T1000 (cell line): ENCODE measurements at places on chromosomes 12 and 14.

DNA sequence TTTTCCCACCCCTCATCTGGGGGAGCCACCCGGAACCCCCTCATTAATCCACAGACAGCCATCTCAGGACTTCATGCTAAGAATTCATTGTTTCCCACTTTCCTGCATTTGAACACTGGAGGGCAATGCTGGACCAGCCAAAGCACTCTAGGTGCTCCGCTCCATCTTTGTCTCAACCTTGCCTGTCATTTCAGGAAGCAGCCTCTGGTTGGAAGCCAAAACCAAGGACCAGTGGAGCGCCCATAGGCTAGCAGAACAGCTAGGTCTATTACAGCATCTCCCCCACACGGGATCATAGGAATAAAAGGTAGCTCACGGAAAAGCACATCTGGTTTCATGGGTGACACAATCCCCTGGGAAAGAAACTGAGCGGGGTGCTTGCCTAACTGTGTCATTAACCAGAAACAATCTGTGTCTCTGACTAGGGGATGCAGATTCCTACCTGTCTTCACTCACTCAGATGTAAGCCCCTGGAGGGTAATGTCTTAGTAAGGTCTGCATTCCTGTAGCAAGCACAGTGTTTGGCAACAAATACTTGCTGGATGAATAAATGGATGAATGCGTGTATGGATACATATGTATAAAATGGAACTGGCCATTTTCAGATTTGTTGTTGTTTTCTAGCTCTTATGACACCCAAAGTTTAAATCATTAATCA is 197.0 kb downstream of the DAD1 start:
- DNase-seq: peak; percentile 2

DNA sequence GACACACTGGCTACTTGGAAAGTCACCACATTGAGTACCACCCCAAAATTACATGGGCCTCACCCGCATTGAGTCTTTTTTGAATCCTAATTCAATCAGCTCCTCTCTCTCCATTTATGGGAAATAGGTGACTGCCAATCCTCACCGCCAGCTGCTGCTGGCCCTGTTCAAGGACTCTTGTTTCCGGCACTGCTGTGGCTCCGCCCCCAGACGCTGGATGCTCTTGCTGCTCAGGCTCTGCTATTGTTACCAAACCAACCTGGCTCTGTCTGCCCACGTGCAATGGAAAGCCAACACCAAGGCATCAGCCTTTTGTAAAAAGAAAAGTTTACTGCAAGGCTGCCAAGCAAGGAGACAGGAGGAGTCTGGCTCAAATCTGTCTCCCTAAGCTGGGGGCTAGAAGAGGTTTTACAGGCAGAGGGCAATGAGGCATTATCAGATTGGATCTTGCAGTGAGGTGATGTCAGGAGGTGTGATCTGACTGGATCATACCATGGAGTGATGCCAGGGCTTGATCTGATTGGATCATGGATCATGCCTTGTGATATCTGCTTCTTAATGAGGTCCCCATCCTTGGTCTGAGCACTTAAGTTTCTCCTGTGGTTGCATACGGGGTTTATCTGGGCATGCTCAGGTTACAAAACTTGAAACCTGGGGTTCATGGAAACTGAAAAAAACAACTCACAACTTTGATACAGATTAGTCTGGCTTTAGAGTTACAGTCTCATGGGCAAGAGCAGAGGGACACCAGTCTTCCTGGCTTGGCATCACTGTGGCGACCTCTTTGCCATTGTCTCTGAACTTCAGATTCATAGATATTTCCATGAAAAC is 117.1 kb upstream of the SLC35F4 start:
- DNase-seq: no peak

DNA sequence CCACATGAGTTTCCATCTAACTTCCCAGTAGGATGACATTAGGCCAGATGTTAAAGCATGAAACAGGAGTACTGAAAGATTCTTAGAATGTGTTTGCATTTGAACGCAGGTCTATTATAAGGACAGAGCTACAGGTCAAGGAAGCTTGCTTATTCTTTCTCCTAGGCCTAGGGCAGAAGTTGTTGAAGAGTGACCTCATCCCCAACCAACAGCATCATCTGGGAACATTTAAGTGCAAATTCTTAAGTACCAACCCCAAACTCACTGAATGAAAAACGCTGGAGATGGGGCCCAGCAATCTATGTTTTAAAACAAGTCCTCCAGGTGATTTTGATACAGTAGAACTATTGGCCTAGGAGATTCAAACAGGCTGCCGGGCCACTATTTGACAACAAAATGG is 52.4 kb downstream of the PAPLN start:
- DNase-seq: no peak

DNA sequence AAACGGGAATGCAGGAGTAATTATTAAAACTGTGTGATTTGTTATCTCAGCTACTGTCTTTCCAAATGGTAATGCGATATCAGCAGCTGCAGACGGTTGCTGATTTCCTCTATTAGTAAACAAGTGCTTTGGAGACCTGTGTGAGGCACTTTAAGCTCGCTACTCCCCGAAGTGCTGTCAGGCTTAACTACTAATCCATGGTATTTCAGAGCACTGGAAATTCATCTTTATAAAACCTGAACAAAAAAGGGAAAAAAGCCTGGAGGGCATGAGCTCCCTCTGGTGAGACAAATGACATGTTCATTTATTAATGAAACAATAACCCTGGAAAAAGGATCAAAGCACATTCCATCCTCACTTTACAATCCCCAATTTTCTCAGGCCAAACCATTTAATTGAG is 143.6 kb upstream of the OTX2 start:
- no peak for DNase-seq

GRCh38 chr14:83994020-83994419 is 1535.9 kb upstream of the FLRT2 start:
- no peak for DNase-seq

DNA sequence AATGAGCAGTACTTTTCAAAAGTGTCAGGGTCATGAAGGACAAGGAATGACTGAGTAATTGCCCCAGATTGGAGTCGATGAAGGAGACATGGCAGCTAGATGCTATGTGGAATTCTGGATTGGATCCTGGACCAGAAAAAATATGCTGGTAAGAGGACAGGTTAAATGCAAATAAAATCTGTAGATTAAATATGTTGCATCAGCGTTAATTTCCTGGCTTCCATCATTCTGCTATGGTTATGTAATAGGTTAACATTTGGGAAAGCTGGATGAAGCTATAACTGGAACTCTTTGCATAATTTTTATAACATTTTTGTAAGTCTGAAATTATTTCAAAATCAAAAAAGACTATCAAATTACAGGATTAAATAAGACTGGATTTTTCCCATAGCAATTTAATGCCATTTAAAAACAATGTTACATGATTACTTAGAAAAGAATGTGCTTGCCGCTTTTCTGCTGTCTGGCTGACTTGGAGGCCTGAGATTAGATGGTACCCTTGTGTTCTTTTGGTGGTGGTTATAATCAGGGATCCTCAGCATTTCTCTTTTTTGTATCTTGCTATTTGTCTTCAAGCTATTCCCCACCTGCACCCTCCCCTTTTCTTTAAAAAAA is 65.1 kb downstream of the FBXW8 start:
- no peak for DNase-seq

DNA sequence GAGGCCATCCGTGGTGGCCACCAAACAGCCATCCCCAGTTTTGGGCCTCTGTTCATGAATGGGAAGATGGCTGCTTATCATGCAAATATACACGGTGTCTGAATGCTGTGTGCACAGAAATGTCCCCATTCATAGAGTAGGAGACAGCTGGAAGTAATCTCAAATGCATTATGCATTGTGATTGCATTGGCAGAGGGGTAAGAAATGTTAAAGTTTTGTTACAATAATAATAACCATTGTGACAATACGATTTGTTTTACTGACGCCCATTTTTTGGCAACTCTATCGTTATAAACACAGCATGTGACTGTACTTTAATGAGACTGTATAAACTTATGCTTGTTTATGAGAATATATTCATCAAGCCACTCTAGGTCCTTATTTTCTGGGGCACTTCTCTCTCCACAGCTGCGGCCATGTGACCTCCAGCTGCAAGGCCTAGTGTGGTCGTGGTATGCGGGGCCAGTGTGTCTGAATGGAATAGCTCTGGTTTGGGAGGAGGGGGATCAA is 474.3 kb downstream of the VRK1 start:
- DNase-seq: no peak

DNA sequence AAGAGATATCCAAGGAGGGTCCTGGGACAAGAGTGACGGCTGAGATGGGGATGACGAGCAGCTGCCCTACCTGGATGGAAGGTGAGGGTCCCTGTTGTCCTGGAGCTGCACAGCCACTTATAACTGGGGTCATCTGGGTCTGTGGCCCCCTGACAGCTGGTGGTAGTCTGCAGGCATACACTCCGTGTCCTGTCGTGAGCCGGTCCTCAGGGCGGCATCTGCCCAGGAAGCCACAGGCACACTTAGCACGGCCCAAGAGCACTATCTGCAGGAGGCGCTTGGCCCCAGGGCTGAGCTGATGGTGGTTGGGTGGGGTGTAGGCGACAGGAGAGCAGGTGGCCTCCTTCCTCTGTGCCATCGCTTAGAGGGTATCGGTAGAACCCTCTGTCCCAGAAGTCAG is 248.1 kb downstream of the CACNA1C start:
- DNase-seq: no peak

DNA sequence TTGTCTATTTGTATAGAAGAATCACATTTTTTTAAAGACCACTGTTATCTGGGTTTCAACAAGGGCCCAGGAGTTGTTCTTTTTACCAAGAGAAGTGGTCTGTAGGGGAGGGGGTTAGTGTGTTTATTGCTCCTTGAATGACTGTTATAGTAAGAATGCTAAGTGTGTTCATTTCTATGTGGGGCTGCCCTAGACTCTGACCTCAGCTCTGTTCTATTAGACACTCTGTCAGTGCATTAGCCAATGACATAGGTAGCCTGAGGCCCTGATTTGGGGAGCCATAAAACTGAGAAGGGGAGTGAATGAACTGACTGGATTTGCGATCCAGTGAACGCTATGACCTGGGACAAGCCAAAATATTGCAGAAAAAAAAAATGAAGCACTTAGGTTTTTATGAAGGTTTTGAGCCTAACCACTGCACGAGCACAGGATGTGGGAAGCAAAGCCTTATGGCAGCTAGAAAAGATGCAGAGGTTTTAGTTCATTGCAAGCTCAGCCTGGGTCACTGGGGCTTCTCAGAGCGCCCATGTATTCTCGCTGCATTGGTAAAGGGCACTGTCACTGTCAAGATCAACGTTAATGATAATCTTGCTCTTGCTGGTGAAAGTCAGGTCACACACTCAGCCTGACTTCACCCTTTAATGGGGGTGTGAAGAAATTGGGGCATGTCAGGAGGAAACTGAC is 63.8 kb downstream of the PRKCH start:
- peak; percentile 24 for DNase-seq

DNA sequence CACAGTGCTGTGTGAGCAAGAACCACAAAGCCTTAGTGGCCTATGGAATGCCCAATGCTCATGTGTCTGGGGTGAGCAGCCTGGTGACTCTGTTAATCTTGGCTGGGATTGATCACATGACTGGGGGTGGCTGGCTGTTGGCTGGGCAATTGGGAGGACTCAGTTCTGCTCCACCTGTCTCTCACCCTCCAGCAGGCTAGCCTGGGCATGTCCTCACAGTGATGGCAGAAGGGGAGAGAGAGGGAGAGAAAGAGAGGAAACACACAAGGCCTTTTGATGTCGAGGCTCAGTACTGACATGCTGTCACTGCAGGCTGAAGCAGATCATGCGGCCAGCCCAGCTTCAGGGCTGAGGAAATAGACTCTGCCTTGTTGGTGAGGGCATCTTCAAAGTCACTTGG is 136.8 kb downstream of the TBX5 start:
- no peak for DNase-seq

DNA sequence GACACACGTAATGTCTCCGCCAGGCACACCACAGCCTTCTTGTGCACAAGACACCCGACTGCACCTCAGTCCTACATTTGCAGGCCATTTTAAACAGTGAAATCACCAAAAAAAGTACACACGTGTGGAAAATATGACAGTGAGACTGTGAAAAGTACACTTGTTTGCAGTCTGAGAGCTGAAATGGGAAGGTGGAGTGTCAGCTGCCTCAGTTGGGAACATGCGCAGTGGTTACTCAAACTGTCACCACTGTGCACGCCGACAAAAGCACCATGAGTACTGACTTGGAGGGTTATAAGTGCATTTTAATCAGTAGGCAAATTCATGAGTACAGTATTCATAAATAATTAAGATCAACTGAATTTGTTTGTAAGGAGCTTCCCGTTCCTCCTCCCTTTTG is 15.8 kb downstream of the VPS33A start:
- DNase-seq: no peak

GRCh38 chr12:60494244-60494643 is 898.4 kb downstream of the SLC16A7 start:
- DNase-seq: no peak

- no peak for DNase-seq
Measured at GRCh38 chr12:100565987-100566545, 7.4 kb upstream of the GAS2L3 start.

- no peak for DNase-seq
Measured at GRCh38 chr12:25207411-25207810, 12.4 kb downstream of the ETFRF1 start.

DNA sequence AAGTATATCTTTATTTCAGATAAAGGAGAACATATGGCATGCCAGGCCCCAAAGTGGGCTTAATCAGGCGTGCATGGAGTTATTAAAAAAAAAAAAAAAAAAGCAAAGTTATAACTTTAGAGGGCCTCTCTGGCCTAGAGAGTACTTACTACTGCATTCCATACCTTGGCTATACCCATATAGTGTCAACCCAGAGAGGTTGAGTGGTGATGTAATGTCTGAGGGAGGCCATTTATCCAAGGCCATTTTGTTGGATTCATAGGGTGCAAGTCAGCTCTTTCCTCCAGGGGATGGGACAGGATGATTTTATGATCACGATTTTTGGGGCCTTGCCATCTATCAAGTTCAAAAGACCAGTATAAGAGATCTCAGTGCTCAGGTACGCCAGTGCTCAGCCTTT is 66.4 kb downstream of the DCAF5 start:
- no peak for DNase-seq

- DNase-seq: no peak
Measured at GRCh38 chr14:44589180-44589579, 82.1 kb upstream of the FSCB start.
